ENCODE measurements at places on chromosomes 7 and 10.

- DNase-seq = no peak
Observed at GRCh38 chr7:54705436-54705835, 53.6 kb downstream of the SEC61G start.

DNA sequence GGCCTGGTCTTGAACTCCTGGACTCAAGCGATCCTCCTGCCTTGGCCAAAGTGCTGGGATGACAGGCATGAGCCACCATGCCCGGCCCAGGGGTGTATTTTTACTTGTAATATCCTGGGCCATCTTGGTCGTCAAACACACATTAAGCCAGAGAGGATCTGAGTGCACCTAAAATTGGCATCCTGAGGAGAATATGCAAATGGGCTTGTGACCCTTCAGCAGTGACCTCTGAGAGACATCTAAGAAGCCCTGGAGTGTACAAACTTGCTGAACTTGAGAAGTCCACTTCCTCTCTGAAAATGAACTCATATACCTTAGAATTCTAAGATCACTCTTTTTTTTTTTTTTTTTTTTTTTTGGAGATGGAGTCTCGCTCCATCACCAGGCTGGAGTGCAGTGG is 372.0 kb upstream of the C7orf33 start:
- DNase-seq = no peak

- no peak for DNase-seq
Observed at GRCh38 chr10:112990271-112990670, 40.2 kb downstream of the TCF7L2 start.

DNA sequence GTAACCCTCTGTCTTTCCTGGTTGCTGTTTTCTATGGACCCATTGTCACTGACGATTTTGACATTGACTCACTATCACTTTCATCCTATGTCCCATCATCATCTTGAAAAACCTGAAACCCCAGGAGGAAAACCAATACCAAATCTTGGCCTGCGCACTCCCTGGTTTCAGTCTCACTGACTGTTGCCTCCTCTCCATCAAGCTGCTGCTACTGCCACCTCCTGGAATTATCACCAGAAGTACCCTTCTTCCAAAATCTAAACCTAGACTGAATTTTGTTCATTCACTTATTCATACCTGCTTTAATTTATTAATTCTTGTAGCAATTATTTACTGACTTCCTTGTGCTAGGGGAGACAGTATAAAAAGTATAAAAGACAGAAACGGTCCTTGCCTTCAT is 44.5 kb upstream of the ACBD5 start:
- DNase-seq = no peak

- DNase-seq = no peak
Observed at GRCh38 chr7:46446151-46446550, 525.1 kb upstream of the IGFBP3 start.

GRCh38 chr10:17231788-17232187 is 3.7 kb downstream of the VIM start:
- no peak for DNase-seq

GRCh38 chr10:122421742-122422141 is 32.7 kb upstream of the ARMS2 start:
- DNase-seq = no peak

GRCh38 chr10:72351479-72351878 is 3.2 kb downstream of the DNAJB12 start:
- no peak for DNase-seq

DNA sequence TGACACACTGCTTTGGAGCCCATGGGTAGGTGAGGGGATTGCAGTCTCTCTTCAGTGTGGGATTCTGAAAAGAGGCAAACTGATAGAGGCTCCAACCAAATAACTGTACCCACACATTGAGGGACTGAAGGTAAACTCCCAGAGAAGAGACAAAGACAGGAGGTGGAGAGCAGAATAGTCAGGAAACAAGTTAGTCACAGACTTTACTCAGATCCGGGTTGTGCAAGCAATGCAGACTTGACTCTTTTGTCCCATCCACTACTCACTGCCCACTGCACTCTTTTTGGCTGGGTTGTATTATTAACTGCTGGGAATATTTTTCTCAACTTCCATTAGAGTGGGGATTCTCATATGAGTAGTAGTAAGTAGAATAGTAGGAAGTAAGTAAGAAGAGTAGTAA is 152.7 kb downstream of the NRG3 start:
- no peak for DNase-seq

DNA sequence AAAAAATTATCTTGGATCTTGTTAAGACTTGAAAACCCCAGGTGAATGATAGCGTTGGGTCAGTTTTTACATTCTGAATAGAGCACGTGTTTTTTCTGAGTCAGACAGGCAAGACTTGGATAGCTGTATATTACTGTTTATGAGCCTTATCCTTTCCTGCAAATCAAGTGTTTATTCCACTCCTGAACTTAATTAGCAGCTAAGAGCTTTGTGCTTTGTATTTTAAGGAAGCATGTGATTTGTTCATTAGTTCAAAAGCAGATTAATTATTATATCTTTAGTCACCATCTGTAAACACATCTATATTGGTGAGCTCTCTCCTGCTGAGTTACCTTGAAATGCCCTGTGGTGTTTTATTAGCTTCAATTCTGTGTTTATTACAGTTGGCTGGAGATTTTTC is 98.6 kb upstream of the PRPS1L1 start:
- no peak for DNase-seq

- DNase-seq = no peak
Observed at GRCh38 chr10:131652438-131653139, 248.2 kb upstream of the PPP2R2D start.

DNA sequence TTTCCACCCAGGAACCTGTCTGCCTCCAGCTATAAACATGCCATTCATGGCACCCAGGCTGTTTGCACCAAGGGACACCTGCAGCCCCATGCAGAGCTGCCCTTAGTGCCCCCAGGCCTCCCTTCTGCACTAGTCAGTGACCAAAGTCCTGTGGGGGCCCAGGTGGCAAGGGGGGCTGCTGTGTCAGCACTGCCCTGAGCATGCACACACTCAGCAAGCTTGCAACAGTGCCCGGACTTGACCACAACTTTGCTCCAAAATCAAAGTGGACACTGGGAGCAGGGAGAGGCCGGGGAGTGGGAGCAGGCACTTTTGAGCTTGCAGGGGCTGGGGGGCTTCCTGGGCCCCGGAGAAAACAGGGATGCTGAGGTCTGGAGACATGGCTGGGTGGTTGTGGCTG is 192.9 kb upstream of the MBL2 start:
- DNase-seq = no peak

DNA sequence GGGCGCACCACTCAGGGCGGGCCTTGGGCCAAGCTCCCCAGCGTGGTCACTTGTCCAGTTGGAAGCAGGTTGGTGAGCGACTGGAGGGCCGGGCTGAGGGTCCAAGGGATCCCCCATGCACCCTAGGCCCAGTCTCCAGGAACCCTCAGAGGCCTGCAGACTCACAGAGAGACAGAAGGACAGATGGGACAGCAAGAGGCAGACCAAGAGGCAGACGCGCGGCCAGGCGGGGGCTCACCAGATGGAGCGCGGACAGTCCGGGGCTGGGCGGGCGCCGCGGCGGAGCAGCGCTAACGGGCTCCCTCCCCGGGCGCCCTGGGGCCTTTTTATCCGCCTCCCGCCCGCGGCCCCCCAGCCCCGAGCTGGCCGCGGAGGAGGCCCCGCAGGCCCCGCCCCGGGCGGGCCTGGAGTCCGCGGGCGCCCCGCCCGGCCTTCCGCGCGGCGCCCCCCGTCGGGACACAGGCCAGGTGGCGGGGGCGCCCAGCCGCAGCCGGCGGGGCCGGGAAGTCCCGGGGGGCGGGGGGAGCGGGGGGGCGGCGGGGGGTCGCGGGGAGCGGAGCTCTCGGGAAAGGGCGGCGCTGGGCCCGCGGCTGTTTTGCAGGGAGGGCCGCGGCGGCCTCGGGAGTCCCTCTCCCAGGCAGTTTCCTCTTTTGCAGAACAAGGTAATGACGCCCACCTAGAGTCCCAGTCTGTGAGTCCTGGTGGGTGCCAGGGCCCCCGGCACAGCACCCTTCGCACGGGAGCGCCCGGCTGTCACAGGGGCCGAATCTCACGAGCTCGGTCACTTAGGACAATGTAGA is at the start of gene LOXL4:
Gene LOXL4 (minus strand): TSS at position 301 of the 800 bp plus-strand sequence. CDS start 5,175 bp downstream, outside the sequence.
- no peak for DNase-seq

- DNase-seq = no peak
Observed at GRCh38 chr10:52394246-52394645, 80.2 kb downstream of the DKK1 start.

DNA sequence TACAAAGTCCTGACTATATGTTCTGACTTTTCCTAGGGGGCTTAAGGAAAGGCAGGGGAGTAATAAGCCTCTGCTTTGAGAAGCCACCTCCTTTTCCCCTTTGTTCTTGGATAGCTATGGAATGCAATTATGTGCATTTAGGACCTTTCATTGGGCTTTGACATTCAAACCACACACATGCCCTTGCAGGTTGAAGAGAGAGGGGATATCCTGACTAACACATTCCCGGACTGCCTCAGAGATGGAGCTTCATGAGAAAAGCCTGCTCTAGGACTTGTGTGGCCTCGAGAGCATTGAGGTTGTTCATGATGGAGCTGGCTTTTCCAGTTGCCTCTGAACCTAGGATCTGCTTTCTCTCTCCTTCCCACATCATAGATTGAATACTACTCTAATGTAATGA is 694.5 kb downstream of the LRMDA start:
- no peak for DNase-seq

DNA sequence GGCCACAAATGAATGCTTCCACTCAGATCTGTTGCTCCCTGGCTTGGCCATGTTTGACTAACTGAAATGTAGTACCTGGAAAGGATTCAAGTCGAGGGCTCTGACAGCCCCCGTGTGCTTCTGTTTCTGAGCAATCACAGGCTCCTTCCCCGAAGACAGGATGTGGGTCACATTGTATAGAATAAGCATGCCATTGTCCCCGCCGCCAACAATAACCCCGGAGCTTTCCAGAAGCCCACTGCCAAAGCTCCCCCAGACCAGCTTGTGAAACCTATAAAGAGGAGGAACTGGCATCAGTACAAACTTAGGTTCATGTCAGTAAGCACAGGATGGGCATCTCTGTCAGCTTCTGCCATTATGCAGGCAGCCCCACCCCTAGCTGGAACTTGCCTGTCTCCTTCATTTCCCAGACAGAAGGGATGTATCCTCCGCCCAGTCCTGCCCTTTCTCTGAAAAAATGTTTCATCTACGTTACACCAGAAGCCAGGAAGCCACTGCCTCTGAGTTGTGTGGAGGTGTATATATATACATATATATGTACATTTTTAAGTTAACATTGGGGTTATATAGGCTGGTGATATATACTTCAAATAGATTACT is 10.3 kb downstream of the SEC31B start:
- no peak for DNase-seq

DNA sequence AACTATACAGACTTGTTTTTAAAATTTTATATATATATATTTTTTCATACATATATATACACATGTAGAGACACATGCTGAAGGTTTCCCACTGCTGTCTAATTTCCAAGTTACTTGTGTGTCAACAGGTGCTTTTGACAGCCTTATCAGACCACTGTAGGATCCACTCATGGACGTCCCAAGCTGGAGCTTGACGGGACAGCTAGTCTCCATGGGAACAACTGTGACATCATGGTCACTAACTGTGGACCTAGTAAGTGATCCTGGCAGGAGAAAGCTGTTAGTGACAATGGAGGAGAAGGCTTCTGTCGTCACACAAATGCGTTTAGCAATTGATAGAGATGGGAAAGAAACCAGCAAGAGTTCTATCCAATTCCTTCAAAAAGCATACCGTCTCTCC is 60.2 kb upstream of the DDC start:
- DNase-seq = no peak

DNA sequence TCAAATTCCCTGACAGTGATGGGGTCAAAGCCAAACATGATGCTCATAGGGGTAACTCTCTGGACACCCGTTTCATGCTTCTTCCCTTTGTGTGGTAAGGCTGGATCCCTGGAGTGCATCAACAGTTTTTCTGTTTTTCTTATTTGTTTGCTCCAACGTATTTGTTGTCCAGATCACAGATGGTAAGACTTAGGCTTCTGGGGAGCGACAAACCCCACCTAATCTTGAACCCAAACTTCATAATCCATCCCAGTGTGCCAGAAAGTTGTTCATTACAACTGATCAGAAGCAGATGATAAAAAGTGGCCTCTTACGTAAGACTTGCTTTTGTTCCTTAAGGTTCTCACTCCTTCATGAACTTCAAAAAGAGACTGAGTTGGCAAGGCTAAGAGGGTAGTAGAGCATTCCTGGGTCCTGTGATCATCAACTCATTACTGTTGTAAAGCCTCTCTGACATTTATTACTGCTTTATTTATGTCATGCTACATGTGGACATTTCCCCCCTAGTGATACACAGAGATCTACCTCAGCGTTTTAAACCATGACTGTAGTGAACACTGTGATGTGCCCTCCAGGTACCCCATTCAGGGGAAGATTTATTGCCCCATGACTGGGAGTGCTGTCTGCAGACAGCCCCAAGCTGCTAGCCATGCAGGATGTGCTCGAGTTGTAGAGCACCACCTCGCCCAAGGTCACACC is 125.6 kb downstream of the CCDC71L start:
- DNase-seq = no peak

GRCh38 chr7:14754631-14755030 is 147.9 kb downstream of the DGKB start:
- DNase-seq = no peak

DNA sequence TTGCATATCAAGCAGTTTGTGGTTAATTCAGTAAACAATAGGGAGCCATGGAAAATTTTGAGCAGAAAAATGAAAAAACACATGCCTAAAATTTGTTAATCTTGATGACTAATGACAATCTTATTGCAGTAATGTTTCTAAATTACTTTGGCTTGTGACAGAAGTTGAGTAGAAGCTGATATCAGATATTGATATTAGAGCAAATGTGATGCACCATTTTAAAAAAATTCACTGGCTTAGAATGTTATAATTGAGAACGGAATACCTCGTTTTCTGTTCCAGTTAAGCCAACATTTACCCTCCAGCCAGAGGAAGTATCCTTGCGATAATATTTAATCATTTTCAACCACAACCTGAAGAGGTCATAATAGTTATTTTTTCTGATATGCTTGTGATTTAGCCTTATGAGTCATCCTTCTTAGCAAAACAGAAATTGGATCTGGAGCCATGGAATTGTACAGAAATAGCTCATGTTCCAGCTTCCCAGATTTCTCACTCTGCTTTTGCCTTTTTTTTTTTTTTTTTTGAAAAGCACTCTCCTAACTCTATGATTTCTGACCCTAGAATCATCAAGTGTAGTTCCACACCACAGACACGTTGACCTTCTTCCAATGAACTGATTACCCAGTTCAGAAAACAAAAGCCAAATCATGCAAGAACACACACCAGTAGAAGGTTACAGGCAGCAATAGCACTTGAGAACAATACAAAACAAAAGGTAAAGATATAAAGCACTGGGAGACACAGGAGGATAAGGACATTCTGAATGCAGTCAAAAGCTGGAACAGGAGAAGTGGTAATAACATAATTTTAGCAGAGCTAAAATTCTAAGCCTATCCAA is 96.8 kb upstream of the PHYHIPL start:
- no peak for DNase-seq

DNA sequence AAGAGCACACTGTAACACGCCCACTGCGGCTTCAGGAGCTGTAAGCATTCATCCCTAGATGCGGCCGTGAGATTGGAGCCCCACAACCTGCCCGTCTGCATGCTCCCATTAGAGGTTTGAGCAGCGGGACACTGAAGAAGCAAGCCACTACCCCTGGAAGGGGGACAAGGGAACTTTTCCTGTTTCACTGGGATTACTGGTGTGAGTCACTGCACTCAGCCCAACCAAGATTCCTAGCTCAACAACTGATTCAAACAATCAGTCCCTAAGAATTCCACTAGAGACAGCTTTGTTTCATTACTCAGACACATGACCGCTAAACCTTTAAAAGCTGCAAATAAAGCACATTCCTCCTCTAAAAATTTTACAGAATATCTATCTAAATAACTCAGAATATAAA is 69.8 kb downstream of the ORC5 start:
- no peak for DNase-seq

Measured in NCI-H2107 (cell line).